ENCODE measurements at places on chromosomes 12 and 14. TPM values are rescaled to one million over a fixed set of nuclear protein-coding genes. Genes with fewer than 3 reads are reported as not detected.
A peak's percentile ranks its signal among the peaks of the same experiment; 100 is the strongest.

DNA sequence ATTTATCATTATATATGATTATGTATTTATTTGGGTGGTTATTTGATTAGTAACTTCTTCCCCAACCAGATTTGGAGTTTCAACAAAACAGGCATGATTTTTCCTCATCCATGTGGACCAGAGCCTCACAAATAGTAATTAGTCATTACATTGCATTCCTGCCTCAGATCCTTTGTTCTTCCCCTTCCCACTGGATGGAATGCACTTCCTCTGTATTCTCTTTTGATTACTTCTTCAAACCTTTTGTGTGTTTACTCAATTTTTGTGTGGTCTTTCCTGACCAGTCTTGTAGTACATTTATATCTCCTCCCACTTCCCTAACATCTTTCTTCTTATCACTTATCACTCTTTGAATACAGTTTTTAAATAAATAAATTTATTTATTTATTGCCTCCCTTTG is 15.5 kb downstream of the SYT1 start:
- DNase-seq, result no peak

CLECL1 gene
- total RNA-seq, result 0.84 TPM

DNA sequence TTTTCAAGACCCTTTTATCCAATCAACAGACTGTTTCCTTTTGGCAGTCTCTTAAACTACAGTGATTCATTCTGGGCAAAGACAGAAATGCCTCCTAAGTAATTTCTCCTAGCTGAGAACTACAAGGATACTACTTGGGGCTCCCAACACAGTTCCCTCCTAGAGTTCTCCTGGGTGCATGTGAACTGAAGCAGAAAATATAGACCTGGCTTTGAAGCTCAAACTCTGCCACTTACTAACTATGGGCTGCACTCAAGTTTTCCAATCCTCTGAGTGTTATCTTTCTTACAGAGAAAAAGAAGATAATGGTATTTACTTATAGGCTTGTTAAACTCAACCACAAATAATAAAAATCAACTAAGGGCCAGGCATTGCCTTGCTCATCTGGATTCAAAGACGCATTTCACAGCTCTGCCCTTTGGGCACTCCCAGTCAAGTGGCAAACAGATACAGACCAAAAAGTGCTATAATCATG is 97.6 kb downstream of the EFCAB11 start:
- DNase-seq, result no peak

DNA sequence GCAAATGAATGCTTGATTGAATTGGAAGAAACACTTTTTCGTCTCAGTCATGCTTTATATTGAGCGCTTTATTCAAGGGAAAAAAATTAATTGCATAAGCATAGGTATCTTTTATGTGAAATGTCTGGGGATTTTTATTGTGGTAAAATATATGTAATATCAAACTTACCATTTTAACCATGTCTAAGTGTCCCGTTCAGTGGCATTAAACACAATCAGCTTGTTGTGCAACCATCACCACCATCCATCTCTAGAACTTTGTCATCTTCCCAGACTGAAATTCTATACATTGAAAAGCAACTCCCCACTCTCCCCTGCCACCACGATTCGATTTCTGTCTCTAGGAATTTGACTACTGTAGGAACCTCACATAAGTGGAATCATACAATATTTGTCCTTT is 39.8 kb downstream of the PHLDA1 start:
- no peak for DNase-seq

DNA sequence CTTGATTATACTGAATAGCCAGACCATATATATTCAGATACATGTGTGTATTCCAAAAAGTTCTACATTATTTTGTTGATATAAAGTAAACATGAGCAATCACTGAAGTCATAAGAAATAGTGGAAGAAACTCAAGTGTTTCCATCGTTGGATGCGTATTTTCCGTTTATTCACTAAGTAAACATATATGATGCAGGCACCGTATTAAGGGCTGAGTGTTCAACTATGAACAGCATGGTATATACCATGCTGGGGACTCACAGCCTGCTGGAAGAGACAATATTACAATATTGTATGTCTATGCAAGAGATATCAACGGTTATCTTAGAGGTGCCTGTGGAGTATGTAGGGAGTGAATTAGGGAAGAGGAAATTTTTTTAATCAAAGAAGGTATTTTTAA is 1.2 kb downstream of the PYROXD1 start:
- DNase-seq, result no peak

DNA sequence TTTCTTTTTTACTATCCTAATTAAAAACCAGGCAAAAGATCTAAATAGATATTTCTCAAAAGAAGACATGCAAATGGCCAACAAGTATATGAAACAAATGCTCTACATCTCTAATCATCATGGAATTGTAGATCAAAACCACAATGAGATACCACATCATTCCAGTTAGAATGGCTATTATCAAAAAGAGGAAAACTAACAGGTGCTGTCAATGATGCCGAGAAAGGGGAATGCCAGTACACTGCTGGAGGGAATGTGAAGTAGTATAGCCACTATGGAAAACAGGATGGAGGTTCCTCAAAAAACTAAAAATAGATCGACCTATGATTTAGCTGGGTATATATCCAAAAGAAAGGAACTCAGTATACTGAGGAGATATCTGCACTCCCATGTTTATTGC is 39.0 kb upstream of the C12orf75 start:
- DNase-seq, result no peak

PTGER2 gene
- 23.1 TPM for total RNA-seq

- no peak for DNase-seq
These were observed 9.3 kb upstream of the ATP2B1 start for GRCh38 chr12:89717759-89718523.

DNA sequence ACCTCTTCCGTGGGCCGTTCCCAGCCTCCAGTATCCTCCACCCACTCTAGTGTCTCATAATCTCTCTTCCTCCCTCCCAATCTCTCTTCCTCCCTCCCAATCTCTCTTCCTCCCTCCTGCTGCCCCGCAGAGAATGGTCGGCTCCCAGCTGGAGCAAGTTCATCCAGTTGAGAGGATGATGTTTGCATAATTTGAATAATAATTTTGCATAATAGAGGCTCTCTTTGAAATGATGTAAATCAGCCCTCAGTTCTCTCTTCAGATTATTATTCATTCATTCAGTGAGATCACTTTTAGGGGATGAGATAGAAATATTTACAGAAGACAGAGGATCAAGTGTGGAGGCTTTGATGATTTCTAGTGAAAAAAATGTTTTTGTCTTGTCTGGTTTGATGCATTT is 125.0 kb downstream of the PTPN11 start:
- DNase-seq, result no peak

KRT77 gene
- total RNA-seq, result not detected

DNA sequence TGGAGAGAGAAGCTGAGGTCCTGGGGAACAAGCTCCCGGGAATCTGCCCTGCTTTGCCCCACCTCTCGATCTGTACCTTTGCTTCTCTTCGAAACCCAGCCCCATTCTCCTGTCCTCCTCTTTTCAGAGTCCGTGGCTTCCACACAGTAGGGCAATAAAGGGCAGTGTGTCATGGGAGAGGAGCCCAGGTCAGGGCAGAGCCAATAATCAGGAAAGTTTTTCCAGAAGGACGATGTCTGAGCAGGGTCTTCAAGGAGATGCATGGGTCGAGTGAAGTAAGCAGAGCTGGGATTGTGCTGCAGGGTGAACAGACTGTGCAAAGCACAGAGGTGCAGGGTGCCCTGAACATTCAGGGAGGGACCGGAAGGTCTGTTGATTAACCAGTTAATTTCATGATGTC is 22.1 kb upstream of the SERPINA4 start:
- DNase-seq, result no peak

SLC7A8 gene
- not detected for total RNA-seq

DNA sequence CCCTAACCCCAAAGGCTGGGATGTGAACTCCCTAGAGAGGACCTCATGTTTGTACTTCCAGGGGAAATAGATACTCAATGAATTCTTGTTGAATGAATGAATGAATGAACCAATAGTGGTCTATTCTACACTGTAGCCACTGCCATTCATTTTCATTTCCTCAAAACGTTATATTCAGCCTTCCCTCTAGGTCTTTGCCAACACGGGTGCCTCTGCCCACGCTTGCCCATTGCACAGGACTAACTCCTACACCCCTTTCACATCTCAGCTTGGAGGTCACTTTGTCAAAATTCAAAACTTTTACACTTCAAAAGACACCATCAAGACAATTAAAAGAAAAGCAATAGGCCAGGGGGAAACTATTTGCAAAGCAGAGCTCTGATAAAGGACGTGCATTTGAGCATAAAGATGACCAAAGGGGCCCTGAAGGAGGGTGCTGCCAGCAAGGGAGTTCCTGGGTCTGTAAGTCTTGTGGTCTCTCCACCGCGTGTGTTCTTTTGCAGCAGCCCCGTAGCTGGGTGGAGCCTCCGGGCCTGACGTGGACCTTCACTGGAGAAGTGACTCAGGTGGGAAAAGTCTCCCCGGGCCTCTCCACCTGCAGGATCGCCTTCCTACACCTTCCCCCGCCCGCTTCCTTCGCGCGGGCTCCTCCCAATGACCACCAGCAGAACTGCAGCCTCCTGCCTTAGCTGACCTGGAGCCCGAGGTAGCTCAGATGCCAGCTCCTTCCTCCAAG is 31.5 kb downstream of the TMEM63C start:
- no peak for DNase-seq

GRCh38 chr14:62432955-62433354 is 612.3 kb downstream of the KCNH5 start:
- DNase-seq, result no peak

GRCh38 chr12:25637752-25638151 is 84.7 kb upstream of the LMNTD1 start:
- no peak for DNase-seq

DNA sequence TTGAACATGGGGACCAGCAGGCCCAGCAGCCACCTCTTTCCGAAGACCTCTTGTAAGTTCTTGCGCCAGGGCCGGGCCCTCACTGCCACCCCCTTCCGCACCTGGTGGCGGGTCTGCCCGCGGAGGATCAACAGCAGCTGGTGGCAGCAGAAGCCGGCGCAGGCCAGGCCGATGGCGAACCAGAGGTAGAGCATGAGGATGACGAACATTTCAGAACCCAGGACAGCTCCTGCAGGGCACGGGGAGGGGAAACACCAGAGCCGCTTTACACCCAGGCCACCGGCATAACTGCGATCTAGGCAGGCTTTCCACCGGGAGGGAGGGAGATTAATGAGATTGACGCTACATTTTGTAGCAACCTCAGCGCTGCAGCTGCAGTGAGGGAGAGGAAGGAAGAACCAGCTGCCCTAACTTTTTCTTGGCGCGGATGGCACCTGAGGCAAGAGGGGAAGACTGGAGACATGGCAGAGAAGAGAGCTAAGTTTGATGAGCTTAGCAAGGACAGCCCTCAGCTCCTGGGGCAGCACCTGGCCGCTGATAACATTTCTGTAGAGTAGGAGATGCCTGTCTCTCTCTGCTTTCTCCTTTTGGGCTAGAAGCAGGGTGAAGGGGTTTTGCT is 7.8 kb downstream of the ZDHHC22 start:
- DNase-seq, result peak; percentile 25

DNA sequence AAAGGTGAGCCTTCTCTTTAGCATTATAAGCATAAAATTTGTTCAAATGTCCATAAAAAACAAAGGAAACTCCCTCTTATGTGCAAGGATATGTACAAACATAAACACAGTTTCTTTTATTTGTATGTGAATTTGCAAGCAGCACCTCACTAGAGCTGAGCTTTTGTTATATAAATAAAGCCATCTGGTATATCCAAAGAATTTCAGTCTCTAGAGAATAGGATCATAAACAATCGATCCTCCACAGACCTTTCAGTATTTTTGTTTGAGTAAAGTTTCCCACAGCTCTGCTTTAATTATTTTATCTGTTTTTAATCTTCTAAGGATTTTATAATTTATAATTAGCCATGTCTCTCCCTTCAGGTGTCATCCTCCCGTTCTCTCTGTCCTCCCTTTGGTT is 89.2 kb downstream of the OTOGL start:
- no peak for DNase-seq

- no peak for DNase-seq
These were observed 393.1 kb upstream of the RGS6 start for GRCh38 chr14:71538938-71539649.

GRCh38 chr14:80906946-80907345 is 34.6 kb downstream of the CEP128 start:
- no peak for DNase-seq

- DNase-seq, result no peak
These were observed 236.5 kb downstream of the PDZRN4 start for GRCh38 chr12:41424651-41425050.

DIO2 gene
- not detected for total RNA-seq

GRCh38 chr14:73338551-73338950 is 101.2 kb downstream of the PAPLN start:
- DNase-seq, result no peak

- no peak for DNase-seq
These were observed 113.9 kb upstream of the DYRK2 start for GRCh38 chr12:67534681-67535080.

GRCh38 chr12:40691913-40692764 is at the start of gene CNTN1:
CNTN1 (plus strand) TSS chr12:40692439.
- no peak for DNase-seq

SLC5A8 gene
- total RNA-seq, result not detected

LIN7A gene
- 0.25 TPM for total RNA-seq

RASAL1 gene
- total RNA-seq, result not detected

All from CD4-positive, CD25-positive, alpha-beta regulatory T cell (primary cell).